ENCODE measurements at places on chromosomes 4 and X.

GRCh38 chr4:74474345-74475090, 29.6 kb downstream of the AREG start:
- no peak for DNase-seq

GRCh38 chr4:144787365-144788258, 141.7 kb downstream of the HHIP start:
- DNase-seq: no peak

DNA sequence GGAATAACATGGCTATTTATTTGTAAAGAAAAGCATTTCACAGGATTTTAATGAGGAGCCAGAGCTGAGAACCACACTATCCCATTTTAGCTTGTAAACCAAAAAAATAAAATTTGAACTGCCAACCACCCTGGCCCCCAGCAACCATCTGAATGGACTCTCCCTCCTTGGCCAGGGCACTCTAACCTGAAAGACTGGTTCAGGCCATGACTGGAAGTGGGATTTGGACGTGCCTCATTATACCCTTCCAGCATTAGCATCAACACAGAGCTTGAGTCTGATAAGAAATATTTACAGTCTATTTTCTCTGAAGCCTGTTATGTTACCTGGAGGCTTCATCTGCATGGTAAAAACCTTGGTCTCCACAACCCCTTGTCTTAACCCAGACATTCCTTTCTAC, 30.0 kb downstream of the METAP1 start:
- no peak for DNase-seq

DNA sequence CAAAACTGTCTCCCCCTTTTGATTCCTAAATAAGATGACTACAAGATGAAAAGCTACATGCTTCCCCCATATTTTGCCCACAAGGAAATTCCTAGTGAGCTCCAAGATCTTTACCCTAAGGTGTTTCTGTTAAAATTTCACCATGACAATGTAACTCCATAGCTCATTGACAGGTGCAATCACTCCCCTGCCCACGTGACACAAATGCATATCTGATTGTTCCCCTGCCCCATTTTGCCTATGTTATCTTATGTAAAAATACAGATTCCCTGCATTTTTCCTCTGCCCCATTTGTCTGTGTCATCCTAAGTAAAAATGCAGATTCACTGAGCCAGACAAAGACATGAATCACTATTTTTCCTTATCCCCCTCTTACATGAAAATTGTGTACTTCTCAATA, 66.7 kb downstream of the GPRASP3 start:
- DNase-seq: no peak

DNA sequence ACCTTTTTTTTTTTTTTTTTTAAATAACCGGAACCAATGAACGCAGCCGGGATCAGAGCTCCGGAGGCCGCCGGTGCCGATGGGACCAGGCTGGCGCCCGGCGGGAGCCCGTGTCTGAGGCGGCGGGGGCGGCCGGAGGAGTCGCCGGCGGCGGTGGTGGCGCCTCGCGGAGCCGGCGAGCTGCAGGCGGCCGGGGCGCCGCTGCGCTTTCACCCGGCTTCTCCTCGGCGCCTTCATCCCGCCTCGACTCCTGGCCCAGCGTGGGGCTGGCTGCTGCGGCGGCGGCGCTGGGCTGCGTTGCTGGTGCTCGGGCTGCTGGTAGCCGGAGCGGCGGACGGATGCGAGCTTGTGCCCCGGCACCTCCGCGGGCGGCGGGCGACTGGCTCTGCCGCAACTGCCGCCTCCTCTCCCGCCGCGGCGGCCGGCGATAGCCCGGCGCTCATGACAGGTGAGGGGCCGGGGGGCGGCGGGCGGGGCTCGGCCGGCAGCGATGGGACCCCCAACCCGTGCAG, 337 bp downstream of the STIM2 start:
- no peak for DNase-seq

DNA sequence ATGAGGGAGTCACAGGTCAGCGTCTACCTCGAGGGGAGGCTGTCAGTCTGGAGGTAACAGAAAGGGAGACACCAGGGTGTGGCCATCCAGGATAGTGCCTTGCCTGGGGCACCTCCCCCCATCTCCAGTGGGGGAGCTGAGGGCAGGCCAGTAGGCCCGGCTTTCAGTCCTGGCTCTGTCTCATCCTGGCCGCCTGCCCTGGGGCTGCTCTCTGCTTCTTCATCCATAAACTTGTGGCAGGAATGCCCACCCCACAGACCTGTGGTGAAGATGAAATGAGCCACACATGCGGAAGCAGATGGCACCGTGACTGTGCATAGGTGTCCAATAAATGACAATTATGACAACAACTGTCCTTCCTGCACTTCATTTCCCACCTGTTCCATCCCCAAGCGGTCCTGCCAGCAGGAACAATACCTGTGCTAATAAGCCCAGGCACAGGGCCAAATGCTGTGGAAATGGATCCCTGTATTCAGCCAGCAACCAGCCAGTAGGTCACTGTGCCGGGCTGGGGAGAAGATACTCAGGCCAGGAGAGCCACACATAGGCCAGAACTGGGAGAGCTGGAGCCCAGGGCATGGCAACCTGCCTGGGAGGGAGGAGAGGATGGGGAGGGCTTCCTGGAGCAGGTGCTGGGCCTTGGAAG, 30.2 kb downstream of the TRO start:
- no peak for DNase-seq

DNA sequence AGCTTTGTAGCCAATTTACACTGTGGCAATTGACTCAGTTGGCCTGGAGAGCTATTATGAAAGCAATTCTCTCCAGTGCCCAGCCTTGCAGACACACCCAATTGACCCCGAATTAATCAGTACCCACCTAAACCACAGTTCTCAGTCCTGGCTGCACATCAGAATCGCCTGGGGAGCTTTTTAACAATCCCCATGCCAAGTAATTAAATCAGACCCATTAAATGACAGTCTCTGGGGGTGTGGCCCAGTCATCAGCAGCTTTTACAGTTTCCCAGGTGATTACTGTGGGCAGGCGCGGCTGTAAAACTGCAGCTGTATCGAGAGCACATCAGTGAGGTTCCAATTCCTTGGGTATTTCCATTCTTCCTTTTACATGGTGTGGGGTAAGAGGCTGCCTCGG, 460.9 kb upstream of the FAT1 start:
- DNase-seq: no peak

- DNase-seq: peak; percentile 17
Observed at GRCh38 chrX:44432641-44433040, 89.2 kb upstream of the EFHC2 start.

- DNase-seq: no peak
Observed at GRCh38 chr4:169045862-169046584, 36.0 kb upstream of the CBR4 start.

Measured in HS-27A (cell line).